Stimulated activated CD4-positive, alpha-beta T cell treated with anti-CD3 and anti-CD28 coated beads, Interleukin-4, amount 100 ng/mL, for 48 hours (primary cell): ENCODE measurements at places on chromosomes 16 and 17.
A peak's percentile ranks its signal among the peaks of the same experiment; 100 is the strongest.

DNA sequence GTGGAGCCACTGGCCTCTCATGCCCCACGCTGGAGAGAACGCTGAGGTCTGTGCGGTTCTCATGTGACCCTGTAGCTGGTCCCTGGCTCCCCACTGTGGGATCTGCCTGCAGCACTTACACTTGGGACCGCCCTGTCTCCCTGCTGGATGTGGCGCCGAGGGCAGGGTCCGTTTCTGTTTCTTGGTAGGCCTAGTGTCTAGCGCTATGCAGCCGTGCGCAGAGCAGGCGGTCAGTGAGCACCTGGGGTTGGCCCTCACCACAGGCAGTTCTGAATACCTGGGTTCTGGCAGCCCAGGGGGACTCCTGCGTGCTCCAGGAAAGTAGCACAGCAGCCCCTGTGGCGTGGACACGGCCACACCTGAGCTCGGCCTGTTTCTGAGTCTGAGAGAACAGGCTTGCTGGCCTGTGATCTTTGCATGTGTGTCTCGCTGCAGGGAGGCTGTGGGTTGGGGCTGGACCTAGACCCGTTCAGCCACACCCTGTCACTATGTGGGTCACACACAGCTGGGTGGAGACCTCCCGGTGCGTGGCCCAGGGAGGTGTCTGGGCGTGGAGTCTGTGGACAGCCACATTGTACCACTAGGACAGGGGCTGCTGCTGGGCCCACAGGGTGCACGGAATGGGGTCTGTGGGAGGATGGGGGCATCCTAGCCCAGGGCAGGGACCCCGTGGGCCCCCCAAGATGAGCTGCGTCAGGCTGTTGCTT, 2.8 kb downstream of the CAPN15 start:
- no peak for DNase-seq

- no peak for DNase-seq
Measured at GRCh38 chr16:3842994-3843393, 37.5 kb downstream of the CREBBP start.

GRCh38 chr17:48139944-48140343, 32.4 kb downstream of the SNX11 start:
- no peak for DNase-seq

- DNase-seq, result no peak
Measured at GRCh38 chr17:79212149-79213087, 137.8 kb downstream of the ENGASE start.

DNA sequence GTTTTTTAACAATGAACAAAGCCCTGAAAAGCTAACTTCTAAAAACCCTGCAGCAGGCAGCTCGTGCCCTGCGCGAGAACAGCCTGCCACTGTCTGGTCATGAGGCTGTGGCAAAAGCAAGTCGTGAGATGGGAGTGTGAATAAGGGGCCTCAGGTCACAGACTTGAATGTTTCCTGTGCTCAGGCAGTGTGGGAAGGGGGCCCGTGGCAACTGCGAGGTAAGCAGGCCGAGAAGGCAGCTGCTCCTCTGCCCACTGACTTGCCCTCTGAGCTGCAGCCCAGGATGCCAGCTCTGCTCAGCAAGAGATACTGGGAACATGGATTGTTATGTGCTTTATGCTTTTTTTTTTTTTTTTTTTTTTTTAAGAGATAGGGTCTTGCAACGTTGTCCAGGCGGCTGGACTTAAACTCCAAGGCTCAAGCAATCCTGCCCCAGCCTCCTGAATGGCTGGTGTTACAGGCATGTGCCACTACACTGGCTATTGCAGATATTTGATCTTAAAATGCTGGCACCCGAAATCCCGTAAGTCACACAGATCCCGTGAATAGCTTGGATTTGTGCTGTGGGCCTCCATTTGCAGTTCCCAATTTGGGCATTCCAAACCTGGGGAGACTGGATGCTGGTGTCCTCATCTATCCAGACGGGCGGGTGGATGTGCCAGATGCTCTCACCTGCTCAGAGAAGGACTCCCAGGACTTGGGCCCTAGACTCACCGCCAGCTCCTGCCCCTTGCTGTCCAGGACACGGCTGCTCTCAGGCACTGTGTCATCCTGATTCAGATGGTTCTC, 44.0 kb downstream of the UBN1 start:
- DNase-seq, result no peak

GRCh38 chr17:2911035-2911754, 115.0 kb downstream of the RAP1GAP2 start:
- DNase-seq, result no peak

DNA sequence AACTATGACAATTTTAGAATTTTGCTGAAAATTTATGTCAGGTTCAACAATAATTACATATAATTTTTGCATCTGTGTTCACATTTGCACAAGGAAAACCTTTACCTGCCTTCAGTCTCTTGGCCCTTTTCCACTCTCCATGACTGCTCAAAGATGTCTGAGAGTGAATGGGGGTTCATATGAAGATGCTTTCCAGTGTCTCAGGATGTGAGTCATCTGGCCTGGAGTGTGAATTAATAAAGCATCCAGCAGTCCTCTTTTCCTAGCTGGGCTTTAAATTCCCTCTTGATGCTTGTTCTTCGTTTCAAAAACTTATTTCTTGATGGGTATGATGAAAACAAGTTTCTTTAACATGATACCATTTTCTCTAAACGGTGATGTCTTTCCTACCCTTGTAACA, 99.9 kb downstream of the CDK5R1 start:
- no peak for DNase-seq

DNA sequence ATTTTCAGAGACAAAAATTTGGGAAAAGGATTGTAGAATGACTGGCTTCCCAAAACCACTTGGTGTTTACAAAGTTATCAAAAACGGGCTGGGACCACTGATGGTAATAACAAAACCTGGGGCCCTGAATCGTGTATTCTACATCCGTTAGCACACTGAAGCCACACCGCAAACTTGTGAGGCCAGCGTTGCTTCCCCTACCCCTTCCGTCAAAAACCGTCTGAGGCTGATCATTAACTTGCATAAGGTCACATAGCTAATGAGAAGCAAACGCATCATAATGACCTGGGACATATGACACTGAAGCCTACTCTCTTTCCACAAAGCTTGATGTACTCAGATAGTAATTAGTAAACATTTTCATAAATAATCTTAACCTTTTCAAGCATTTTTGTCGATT, 704.3 kb downstream of the MAF start:
- DNase-seq, result peak; percentile 27

GRCh38 chr16:86085795-86086194, 186.8 kb downstream of the IRF8 start:
- DNase-seq, result no peak

GRCh38 chr17:31224366-31224765, 72.7 kb downstream of the OMG start:
- DNase-seq, result no peak

DNA sequence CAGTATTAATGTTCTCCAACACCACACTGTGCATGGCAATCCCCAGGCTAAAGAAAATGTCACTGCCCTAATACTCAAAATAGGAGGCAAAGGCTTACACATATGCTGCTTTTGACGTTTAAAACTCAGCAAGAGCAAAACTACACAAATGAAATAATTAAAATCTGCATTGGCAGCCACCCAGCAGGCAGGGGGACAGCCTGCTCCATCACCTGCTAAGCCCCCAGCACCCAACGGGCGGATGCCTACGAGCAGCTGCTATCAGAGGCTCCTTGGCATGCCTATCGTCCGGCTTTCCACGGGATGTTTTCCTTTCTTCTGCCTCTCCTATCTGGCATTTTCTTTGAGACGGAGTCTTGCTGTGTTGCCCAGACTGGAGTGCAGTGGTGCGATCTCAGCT, 337.5 kb downstream of the SOX9 start:
- DNase-seq, result no peak

DNA sequence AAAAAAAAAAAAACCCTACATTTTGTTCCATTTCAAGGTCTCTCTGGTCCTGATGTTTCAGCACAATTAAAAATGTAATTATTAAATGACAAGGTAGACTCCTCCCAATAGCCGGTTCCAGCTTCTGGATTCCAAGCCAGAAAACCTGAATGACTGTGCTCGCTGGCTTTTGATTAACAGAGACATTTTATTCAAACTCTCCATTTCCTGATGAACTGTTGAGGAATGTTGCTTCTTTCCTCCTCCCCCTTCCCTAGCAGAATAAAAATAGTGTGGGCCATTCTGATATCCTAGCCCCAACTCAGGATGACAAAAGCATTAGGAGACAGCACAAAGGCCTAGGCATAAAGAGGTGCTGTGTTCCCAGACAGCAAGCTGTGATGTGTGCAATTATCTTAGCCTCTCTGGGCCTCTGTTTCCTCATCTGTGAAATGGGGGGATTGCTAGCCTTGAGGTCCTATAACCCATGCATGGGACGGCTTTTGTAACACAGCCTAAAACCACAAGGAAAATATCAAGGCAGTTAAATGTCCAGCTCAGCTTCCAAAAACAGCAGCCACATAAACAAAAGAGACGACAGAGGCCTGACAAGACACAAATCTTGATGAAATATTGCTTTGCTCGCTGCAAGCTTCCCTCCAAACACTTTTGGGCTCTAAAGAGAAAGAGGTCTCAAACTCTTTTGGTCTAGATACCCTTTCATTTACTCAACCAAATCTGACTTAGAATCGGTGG, 127.2 kb upstream of the RCVRN start:
- DNase-seq, result no peak

GRCh38 chr17:19286751-19287341, 49.7 kb downstream of the EPN2 start:
- DNase-seq, result no peak

DNA sequence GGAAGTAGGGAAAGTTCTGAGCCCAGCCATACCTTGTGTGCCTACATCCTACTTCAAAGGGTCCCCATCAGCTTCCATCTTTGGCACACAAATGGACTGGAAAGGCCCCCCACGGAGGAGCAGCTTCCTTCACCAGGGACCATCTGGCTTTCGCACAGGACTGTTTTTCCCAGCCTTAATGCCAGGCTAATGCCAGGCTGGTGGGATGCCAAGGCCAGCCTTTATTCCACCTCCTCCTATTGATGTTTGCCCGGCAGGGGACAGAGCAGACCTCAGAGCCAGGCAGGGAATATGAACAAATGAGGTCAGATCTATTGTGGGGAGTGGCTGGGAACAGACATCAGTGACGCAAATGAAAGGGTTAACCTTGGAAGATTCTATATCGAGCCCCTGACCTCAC, 5.7 kb downstream of the GPR179 start:
- DNase-seq, result no peak

DNA sequence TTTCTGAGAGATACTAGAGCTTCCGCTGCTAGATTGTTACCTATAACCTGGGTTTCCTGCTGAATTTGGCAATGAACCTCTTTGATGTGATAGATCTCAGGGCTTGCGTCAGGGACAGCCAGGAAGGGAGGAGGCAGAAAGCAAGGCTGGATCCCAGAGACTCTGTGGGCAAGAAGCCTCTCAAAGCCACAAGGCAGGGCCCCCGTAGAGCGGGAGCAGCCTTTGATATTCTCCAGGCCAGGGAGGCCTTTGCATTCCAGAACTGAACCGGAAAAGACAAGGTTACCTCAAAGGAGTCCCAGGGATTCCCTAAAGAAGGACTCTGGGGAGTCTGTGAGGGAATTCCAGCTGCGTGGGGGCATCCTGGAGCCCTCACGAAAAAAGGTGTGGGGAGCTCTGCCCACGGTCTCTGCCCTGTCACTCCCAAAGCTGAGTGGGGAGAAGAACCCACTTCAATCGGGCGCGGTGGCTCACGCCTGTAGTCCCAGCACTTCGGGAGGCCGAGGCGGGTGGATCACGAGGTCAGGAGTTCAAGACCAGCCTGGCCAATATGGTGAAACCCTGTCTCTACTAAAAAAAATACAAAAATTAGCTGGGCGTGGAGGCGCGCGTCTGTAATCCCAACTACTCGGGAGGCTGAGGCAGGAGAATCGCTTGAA, 14.3 kb upstream of the SCIMP start:
- DNase-seq, result no peak
